ENCODE measurements at places on chromosomes 5 and 9.

DNA sequence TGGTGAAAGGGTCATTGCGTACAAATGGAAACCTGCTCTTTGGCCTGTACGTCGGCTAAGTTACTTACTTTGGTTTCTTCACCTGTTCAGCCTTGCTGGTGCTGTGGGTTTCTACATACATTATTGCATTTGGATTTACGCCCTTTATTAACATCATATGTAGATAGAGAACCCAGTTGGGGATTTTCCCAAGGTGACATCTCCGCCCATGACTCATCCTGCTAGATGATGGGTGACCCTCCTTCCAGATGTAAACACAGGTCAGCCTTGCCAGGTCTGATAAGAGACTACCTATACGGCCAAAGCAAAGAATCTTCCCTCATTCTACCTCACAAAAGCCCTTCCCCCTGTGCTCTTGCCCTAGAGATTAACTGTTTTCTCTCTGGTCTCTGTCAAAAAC is 360.9 kb downstream of the KDM4C start:
- DNase-seq, result no peak

DNA sequence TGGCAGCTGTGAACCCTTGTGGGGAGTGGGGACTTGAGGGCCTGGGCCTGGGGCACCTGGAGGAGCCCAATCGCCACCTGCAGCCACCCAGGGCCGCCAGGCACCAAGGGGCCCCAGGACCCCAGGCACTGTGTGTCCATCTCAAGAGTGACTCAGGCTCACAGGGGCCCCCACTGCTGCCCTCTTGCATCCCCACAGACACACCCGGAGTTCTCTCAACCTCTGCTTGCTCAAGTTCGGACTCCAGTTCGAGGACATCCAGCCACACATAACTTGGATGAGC is 51.9 kb downstream of the MRPL36 start:
- no peak for DNase-seq

DNA sequence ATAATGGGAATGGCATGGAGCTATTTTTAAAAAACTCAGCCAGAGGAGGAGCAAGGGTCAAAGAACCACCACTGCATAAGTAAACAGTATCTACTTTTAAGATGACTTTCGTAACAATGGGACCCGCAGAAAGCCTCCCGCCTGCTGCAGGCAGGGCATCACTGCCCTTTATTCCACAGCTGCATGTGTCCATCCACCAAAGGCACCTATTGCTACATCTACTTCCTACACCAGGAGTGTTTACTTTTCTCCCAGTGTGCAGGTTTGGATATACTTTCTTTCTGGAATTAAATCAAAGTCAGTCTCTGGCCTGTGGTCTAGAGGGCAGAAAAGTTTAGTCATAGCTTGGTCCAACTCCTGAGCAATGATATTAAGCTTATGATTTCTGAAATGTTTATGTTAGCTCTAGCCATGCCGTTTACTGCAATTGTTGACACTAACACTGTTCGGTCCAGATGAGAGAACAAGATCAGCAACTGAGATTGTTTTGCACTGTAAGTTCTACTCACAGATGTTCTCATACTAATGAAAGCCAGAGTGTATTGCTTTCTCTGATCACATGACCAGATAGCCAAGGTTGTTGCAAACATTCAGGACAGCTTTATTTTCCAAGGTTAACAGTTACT is 391.5 kb downstream of the FGF10 start:
- DNase-seq, result no peak

GRCh38 chr5:34459908-34460307 is 196.2 kb upstream of the RAI14 start:
- no peak for DNase-seq

DNA sequence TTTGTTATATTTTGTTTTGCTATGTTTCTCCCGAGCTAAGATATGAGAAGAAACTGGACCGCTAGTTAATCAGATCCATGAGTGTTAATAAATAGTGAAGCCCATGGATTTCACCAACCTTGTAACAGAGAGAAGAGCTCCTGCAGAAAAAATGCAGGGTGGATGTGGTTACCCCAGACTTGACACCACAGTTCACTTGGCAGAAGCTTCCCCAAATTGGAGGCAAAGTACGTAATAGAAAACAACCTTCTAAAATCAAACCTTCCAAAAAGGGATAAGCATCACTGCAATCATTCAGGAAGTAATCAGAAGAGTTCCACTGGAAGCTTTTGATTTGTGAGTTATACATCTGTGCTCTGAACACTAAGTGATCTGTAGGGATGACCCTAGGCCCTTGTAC is 267.5 kb downstream of the ACTL7B start:
- DNase-seq, result no peak

DNA sequence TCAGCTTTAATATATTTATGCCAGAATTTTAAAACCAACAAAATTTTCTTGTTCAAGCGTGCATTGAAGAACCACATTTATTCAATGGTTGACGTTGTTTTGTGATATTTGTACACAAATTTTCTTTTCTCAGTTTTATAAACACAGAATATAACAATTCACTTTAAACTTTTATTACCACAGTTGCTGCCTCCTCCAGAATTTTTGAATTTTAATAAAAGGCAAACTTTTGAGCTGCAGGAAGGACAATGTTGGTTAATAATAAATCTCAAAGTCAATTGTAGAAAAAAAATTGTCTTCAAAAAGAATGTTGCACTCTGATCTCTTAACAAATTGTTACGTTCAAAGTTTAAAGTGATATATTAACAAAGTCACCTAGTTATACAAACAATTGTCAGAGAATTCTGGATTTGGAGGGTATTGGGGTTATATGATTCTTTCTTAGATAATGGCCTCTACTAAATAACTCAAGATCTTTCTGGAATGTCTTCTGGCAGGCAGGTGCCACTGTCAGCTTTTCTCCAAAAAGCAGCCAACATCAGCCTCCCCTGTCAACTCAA is 60.5 kb downstream of the BAAT start:
- no peak for DNase-seq

- DNase-seq, result no peak
Measured at GRCh38 chr9:11931109-11931508, 762.1 kb upstream of the TYRP1 start.

DNA sequence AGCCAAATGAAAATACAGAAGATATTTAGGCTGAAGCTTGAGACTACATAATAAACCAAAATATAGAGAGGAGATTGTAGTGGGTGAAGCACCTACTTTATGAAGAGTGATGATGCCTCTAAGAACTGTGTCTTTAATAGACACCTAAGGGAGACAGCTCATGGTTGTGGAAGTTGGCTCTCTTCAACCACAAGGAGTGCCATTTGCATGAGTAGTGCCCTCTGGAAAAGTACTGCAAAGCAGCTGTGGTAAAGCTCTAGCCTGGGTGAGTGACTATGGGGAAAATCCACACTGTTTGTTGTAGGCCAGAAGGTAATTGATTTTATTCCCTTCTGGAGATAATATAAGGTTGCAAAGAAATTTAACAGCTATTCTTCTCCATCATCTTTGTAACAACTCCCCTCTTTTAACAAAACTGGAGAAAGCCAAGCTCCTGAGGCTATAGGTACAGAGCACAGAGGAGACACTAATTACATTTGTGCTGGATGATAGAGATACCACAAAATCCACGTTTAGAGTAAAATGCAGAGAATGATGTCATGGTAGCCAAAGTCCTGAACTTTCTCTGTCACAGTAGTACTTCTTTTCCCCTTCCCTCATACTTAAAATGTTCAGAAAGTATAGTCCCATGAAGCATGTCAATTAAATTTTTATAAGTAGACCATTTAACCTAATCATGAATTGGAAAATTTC is 122.8 kb downstream of the STARD4 start:
- no peak for DNase-seq

- no peak for DNase-seq
Measured at GRCh38 chr5:67214036-67214435, 17.4 kb upstream of the CD180 start.

- DNase-seq, result no peak
Measured at GRCh38 chr5:81424728-81425127, 30.8 kb upstream of the ACOT12 start.

- no peak for DNase-seq
Measured at GRCh38 chr5:151740336-151740942, 18.0 kb downstream of the ATOX1 start.

DNA sequence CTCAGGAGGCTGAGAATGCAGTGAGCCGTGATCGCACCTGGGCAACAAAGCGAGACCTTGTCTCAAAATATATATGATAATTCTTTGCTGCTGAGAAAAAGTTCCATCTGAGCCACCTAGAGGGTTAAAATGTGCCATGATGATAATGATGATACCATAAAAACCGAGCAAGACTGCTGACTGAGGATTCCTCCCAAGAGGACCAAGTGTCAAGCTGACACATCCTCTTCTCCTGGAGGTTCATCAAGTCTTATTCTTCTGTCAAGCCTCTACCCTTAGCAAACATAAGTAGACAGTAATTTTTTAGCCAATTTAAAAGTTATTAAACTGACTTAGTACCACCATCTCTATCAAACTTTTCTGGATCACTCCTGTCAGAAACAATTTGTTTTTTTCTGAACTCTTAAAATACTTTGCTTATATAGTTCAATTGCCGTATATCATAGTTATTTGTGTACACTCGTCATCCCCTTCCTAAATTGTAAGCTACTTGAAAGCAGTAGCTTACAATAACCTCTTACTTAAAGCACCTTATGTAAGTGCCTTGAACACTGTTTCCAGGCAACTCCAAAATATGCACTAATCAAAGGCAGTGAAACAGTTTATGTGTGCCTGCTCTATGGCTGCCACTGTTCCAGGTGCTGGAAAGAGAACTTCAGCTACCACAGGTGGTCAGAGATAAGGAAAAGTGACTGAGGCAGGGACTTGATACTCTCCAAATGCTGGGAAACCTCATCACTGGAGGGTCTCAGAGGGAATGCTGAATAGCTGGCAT is 57.4 kb downstream of the SCAI start:
- DNase-seq, result no peak

- DNase-seq, result no peak
Measured at GRCh38 chr9:120710110-120710981, 3.9 kb downstream of the MEGF9 start.

- peak; percentile 80 for DNase-seq
Measured at GRCh38 chr5:16579142-16579847, 37.5 kb downstream of the RETREG1 start.

GRCh38 chr5:82802954-82803353 is 274.2 kb downstream of the TMEM167A start:
- DNase-seq, result no peak

GRCh38 chr5:80309871-80310665 is 9.7 kb upstream of the SPZ1 start:
- no peak for DNase-seq

DNA sequence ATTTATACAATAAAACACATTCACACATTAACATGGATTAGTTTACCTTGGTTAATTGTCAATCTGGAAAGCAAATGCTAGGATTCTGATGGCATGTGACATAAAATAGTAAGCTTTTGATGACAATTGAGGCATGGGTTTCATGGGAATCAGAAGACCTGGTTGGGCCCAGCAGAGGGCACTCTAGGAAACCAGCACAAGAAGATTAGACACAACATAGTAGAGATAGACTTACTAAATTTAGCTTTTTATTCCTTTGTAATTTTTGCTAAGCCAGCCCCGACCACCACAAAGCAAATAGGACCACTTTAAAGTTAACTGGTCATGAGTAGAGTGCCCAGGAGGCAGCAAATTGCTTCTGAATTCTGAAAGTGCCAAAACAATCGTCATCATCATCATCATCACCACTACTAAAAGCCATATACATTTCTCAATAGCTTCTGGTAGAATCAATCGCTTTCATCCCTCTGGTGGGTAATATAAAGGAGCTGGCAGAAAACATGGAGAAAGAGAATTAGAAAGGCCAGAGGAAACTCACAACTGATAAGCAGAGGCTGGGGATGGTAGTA is 163.2 kb downstream of the ARRDC3 start:
- DNase-seq, result peak; percentile 7

GRCh38 chr5:167821151-167821550 is 470.3 kb upstream of the WWC1 start:
- no peak for DNase-seq

- DNase-seq, result no peak
Measured at GRCh38 chr9:135268031-135268430, 180.6 kb downstream of the OLFM1 start.

DNA sequence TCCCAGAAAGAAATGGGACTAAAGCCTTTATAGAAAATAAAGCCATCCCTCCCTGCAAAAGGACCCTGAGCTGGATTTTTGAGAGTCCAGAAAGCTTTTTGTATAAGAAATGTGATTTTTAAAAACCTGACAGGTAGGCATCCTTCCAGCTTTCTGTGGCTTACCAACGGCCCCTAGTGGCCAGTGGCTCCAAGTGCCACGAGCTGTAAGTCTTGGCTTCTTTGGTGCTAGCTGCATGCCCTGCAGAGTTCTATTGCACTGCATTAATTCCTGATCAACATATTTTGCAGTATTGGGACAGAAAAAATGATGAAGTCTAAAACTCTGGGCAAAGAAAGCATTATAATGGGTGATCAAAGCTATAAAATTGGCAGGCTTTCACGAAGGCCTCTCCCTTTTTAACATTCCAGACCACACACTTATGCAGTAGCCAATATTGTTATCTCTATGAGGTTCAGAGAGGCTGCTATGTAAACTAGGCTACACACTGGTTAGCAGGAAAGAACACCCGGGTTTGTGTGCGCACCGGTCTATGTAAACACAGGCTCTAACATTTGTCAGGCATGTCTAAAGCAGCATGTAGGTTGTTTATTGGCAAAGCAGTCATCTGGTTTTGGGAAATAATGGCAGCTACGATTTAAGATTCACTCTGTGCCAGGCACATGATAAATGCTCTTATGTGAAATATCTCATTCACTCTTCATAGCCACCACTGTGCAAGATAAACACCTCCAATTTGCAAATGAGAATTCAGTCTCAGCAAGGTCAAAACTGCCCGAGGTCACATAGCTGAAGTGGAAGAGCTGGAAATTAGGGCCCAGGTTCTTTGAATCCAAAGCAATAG is 55.2 kb downstream of the NMUR2 start:
- peak; percentile 71 for DNase-seq

DNA sequence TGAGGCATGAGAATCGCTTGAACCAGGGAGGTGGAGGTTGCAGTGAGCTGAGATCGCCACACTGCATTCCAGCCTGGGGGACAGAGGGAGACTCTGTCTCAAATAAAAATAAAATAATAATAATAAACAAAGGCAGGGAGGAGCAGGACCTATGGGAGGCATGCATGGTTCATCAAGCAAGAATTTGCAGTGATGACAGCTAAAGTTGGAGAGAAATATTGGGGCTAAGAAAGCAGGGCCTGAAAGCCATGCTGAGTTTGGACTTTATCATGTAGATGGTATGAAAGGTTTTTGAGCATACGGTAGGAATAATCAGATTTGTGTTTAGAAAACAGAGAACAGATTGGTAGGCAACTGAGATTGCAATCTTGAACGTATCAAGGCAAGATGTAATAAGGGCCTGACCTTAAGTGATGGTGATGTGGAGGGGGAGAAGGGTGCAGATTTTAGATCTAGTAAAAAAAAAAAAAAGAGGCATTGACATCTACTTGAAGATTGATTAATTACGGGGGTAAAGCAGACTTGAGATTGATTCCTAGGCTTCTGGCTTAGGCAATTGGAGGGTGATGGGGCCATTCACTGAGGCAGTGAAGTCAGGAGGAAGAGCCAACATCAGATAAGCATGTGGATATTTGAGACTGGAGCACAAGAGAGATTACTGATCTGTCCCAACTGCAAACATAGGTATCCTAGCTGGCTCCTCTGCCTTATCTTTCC is 50.7 kb downstream of the CFAP95 start:
- no peak for DNase-seq
